ENCODE measurements at places on chromosomes 16 and 17.

- DNase-seq: peak; percentile 40
Measured at GRCh38 chr16:728131-728889, 1.4 kb downstream of the HAGHL start.

DNA sequence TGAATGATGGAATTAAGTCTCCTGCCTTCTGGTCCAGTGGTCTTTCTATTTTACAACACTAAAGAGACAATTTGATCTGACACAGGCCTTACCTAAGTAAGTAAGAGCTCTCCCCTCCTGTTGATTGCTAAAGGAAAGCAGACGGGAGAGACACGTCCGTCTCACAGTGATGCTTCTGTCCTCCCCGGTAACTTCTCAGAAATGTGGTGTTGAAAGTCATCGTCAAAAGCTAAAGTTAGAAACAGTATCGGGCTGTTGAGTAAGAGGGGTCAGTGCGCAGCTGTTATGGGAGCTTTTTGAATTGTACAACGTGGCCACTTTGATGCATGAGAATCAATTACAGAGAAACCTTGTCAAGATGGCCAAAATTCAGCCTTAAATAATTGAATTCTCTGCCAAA, 1.9 kb upstream of the RBFOX1 start:
- no peak for DNase-seq

DNA sequence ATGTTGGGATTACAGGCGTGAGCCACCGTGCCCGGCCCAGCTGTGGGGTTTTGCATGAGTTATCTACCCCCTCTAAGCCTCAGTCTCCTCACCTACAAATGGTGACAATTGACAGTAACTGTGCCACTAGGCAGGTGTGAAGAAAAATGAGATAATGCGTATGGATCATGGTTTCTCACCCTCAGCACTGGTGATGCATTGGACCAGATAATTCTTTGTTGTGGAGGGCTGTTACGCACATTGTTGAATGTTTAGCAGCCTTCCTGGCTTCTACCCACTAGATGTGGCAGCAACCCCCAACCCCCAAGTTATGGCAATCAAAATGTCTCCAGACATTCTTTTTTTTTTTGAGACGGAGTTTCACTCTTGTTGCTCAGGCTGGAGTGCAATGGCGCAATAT, 9.0 kb upstream of the HAPSTR1 start:
- DNase-seq: no peak

- no peak for DNase-seq
Measured at GRCh38 chr16:13983625-13984024, 63.7 kb downstream of the ERCC4 start.

- DNase-seq: no peak
Measured at GRCh38 chr17:52636443-52636842, 477.9 kb upstream of the CA10 start.

DNA sequence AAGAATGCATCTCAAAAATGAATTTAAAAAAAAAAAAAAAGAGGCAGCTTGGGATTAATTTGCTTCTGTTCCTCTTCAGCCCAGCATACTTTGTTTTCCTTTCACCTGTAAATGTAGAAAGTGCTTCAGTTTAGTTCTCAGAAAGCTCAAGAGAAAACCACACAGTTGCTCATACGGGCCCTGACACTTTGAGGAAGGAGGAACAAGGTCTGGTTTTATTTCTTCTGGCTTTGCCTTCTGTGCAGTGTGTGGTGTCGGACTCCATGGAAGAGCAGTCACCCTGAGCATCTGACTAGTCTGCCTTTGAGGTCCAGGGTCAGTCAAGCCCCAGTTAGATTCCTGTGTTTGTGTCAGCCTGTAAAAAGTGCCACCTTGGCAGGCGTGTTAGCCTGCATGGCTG, 27.6 kb downstream of the NMT1 start:
- DNase-seq: no peak

GRCh38 chr16:27174798-27175197, 28.5 kb upstream of the KDM8 start:
- no peak for DNase-seq

Measured in activated T-helper 9 cell treated with anti-CD3 and anti-CD28 coated beads, Interleukin-2, amount 50 U/mL, for 16 hours (primary cell).